Omental fat pad (tissue), 4 donors: ENCODE measurements at places on chromosomes 6 and 20.

DNA sequence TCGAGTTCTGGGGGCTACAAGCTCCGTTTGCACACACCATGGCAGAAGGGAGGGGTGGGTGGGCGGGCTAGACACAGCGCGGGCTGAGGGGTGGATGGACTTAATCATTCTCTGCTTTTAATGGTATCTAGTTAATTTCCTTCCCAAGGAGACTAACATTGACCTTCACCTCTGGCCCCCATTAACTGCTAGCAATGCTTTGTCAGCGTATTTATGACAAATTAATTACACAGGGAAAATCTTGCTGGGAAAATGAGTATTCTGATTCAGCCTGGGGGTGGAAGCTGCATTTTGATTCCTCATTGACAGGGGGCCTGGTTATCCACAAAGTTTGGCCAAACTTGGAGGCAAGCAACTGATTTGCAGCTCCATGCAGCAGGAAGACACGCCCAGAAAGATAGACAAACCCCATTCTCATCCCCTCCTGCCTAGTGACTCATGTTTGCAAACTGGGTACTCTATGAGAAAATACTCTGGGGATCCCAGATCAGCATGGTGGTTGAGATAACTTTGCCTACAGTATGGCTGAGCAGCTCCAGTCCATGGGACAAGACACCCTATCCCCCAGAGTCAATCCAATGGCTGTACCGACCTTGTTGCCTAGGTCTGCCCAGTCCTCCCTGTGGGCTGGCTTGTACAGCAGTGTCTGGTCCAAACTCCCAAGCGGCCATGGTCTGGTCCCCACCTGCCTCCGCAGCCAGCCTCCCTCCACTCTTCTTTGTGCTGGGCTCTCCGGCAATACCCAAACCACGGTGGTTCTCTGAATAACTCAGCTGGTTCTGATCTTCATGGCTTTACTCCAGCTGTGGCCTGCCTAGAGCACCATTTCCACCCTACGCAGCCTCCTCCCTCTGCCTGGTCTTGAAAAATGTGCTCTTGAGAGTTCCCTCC, 19.7 kb downstream of the ZBP1 start:
- DNase-seq, result no peak

GRCh38 chr6:149459761-149460160, 25.1 kb downstream of the ZC3H12D start:
- DNase-seq, result no peak

DNA sequence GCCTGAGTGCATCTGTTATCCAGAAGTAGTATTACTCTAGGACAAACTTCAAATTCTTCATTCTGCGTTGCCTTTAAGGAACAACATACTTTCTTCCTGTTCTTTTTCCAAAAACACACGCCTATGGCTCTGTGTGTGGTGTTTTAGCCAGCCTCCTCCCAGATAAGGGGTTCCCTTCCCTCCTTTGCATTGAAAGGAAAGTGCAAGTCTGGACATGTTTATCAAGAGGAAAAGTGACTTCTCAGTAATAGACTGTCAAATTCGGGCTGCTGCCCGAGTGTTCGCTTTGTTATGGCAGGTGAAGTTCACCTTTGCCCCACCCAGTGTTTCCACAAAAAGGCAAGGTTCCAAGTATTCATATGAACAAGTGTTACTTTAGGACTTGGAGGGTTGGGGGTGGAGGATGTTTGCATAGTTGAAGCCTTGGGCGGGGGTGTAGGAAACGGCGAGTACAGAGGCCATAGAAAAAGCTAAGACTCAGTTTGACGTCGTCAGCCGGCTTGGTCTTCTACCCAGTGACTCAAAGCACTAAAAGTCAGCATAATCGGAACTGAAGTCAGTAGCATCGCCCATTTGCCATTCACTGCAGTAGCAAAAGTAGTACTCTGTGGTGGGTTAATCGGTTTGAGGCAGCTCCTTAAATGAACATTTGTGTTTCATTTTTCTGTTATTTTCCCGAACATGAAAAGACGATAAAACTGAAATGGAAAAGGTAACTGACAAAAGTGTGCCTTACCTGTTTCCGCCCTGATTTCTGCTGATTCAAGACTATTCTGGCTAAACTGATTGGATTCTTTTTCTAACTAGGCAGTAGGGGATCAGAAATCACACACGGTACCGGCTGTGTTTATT, 12.5 kb downstream of the PRDM1 start:
- DNase-seq, result no peak

- DNase-seq, result no peak
Measured at GRCh38 chr6:6556161-6556737, 32.3 kb upstream of the LY86 start.

GRCh38 chr20:57593134-57593886, 26.9 kb downstream of the ZBP1 start:
- no peak for DNase-seq

GRCh38 chr6:129264480-129265045, 381.6 kb downstream of the LAMA2 start:
- DNase-seq, result no peak
